Left ventricle myocardium inferior (tissue), 1 donor: ENCODE measurements at places on chromosomes 6 and 20.

GRCh38 chr6:169990095-169991030 is 238.9 kb downstream of the ERMARD start:
- no peak for DNase-seq

- no peak for DNase-seq
Measured at GRCh38 chr6:132648356-132648755, 10.6 kb downstream of the TAAR1 start.

DNA sequence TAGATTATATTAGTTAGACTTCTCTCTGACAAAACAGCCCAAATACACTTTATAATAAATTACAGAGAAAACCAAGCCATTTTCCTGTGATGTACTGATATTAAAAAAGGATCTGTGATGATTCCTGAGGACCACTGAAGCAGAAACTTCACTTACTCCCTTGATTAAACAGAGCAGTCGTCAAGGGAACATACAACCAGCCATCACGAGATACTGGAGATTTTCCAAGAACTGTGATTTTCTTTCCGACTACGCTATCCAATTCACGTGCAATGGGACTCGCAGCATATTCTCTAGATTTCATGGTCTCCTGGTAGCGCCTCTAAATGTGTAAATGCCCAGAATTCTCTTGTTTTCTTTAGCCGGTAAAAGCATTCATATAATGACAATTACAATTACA is 377.4 kb downstream of the PHF3 start:
- DNase-seq = no peak

DNA sequence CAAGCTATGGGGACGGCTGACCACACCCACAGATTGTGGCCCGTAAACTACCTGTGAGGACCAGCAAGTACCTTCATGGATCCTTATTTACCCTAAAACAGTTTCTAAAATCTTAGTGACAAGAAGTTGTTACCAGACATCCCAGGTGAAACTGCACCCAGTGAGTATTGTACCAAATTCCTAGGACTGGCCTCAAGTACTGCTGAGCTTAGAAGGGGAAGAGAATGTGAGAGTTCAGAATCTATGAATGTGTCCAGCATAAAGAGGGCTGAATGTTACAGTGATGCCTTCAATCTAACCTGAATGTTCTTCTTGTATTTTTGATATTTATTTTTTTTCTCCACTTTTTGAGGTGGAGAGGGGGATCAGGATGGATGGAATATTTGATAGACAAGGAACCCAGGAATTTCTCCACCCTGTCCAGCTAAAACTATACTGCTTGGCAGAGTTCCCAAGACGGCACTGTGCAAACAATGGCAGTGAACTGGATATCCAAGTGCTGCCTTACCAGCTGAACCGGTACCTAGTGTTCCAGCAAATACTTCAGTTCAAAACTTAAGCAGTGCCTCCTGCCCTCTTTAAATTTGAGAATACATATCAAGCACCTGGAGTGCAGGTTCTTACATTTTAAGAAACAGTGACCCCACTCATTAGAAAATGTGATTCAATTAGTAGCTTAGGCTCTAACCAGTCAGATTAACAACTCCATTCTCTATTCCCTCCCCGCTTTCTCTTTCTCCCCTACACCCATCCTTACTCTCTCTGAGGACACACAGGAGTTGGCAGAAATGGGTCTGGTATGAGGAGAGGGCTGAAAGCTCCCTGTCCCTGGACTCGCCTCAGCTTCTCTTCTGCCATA is 427.3 kb upstream of the FLRT3 start:
- no peak for DNase-seq

DNA sequence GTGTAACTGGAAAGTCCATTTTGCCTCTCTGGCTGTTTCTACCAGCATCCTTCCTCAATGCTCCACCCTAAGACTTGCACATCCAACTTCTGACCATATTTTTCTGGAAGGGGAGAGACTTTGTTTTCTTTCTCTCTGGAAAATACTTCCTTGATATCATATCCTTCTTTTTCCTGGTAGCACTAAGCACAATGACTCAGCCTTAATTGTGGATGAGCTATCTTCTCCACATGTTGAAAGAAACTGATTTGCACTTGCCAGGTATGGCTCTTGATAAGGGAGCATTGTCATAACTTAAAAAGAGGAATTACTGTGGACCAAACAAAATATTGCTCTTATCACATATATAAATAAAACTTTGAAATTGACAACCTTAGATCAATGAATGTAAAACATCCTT is 30.1 kb upstream of the IBTK start:
- DNase-seq = no peak

DNA sequence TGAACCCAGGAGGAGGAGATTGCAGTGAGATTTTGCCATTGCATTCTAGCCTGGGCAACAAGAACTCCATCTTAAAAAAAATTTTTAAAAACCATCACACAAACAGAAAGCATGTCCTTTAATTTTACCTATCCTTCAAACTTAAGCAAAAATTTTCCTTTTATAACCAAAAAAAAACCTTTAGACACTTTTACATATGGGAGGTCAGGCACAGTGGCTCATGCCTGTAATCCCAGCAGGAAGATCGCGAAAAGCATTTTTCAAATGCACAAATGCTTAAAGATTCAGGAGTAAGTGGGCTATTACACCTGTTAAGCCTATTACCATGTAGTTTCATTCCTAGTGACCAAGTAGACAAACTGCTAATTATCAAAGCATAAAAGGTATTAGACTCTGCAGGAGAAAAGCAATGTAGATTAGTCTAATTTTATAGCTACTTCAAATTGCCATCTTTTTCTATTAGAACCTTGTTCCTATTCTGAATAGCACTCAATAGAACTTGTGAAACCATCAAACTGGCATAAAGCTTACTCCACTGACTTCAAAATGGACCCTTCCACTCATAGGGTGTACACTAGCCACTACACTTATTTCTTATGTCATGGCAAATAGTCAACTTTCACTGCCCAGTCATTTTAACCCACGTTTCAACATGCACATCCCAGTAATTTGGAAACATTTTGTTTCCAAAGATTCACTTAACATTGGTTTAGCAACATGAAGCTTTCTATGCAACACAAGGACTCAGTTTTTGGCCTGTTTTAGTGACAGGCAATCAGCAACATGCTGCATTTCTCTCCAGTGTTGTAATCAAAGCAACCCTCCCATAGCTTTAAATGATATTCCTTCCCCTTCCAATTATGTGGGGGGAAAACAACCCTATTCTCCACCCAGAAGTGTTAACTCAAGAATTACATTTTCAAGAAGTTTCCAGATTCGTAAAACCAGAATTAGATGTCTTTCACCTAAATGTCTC is 4.0 kb downstream of the EEF1A1 start:
- DNase-seq = no peak

DNA sequence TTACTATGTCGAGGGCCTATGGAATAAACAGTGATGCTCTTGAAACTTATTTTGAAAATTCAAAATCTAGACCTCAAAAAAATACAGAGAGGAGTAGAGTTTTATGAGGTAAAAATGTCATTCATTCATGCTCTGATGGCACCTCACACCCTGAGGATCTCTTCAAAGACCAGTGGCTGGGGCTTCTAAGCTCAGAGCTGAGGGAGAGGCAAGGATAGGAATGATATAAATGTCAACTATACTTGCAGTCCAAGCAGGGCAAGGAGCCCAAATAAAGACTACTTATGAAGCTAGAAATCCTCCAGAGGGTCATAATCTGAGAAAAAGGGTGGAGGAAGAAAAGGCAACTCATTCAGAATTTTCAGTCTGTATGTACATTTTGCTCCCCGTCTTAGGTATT is 136.7 kb upstream of the CARMIL1 start:
- DNase-seq = no peak

GRCh38 chr20:46127396-46128010 is 9.4 kb downstream of the CD40 start:
- DNase-seq = no peak

- DNase-seq = no peak
Measured at GRCh38 chr20:49646126-49646525, 67.6 kb downstream of the B4GALT5 start.

DNA sequence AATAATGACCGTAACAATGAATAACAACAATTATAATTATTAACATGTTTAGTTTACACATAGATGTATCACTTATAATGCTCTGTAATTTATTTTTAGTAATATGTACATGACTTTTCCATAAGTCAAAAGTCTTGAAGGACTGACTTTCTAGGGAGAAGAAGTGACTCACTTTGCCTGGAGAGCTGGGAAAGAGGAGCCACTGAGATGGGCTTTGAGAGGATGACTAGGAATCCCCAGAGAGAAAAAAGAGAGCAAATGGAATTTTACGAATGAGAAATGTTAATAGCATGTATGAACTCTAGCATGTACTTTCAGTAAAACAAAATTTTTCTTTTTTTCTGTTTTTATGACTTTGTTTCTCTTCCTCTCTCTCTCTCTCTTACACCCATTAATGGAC is 67.8 kb upstream of the RALY start:
- no peak for DNase-seq

DNA sequence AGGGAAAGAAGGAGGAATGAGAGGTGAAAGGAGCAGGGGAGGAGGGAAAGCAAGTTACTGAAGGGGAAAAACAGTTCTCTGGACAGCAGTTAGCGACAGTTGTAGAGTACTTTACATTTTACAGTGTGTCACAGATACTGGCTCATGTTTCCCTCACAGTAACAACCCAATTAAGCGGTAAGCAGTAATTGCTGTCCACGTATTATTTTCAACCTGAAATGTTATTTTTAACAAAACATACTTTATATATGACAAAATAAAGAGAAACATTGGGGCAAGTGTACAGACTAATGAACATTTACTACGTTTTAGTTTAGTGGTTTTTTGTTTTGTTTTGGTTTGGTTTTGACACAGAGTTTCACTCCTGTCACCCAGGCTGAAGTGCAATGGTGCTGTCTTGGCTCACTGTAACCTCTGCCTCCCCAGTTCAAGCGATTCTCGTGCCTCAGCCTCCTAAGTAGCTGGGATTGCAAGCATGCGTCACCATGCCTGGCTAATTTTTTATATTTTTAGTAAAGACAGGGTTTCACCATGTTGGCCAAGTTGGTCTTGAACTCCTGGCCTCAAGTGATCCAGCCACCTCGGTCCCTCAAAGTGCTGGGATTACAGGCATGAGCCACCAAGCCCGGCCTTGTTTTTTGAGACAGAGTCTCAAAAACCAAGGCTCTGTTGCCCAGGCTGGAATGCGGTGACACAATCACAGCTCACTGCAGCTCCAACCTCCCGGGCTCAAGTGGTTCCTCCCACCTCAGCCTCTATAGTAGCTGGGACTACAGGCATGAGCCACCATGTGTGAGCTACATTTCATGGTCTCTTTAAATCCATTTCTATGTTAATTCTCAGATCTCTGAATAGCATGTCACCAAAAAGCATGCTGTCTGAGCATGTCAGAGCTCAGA is 22.6 kb upstream of the BTN3A2 start:
- no peak for DNase-seq

DNA sequence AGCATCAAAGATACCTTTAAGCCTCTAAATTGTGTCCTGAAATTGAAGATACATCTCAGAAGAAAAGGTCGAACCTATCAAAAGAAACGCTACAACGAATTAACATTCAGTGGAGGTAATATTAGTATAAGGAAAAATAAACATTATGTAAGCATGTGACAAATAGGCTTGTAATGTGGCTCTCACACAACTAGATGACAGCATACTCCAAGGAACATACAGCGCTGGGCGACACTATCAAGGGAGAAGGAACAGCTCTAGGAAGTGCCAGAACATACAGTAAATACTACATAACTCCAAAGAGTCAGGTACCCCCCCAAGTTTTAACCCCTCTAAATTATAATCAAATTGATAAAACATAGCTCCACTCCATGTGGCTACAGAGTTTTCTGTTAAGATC is 103.5 kb downstream of the LAMP5 start:
- no peak for DNase-seq

- DNase-seq = no peak
Measured at GRCh38 chr6:143098054-143098671, 37.5 kb downstream of the AIG1 start.

- no peak for DNase-seq
Measured at GRCh38 chr6:79269877-79270276, 35.4 kb upstream of the HMGN3 start.

DNA sequence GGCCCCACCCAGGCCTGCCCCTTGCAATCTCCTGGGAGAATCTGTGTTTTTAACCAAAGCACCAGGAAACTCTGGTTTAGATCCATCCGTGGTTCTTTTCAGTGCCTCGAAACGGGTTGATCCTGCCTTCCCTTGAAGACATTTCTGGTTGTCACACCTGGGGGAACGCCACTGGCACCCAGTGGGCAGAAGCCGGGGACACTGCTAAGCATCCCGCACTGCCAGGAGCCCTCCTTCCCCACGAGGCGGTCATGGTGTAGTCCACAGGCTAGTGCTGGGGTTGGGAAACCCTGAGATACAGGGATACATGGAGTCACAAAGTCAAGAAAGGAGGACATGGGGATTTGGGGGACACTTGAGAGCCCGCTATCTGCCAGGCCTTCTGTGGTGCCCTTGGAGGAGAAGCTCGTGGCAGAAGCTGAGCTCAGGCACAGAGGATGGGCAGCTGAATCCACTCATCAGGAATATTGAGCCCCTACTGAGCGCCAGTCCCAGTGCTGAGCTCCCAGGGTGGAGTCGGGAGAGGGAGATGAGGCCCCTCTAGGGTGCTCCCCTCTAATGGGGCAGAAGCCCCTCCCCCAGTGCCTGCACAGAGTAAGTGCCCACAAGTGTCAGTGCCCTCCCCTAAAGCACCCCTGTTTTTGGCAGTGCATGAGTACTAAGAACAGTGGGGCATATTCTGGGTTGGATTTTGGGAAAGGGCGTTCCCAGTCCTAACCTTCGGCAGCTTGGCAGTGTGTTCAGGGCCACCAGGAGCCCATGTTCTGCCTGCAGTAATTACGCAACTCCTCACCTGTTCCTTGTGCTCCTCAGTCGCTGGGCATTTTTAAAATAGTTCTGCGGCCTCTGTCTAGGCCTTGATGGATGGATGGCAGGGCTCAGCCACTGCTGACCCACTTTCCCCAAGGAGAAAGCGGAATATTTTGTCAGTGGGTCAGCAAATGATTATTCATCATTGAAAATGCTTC is 25.6 kb upstream of the PHACTR3 start:
- no peak for DNase-seq

DNA sequence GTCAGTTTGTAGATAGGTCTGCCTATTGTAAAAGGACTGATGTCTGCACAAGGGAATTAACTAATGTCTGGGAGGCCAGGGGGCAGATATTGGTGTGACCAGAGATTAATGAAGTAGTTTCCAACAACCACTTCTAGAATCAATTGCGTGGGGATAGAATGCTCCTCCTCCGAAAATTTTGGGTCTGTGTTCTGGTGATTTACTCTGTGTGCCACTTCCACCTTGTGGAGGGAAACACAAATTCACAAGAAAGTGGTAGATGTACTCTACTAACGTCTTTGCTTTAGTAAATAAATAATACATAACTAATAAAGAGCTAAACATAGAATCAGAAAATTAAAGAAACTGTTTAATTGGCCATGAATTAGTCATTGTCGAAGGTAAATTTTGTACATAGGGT is 25.5 kb downstream of the TMEM14A start:
- DNase-seq = no peak

- no peak for DNase-seq
Measured at GRCh38 chr6:109096208-109096607, 901 bp downstream of the CEP57L1 start.

- no peak for DNase-seq
Measured at GRCh38 chr20:3760655-3761348, 6.8 kb downstream of the ADISSP start.

GRCh38 chr6:68638230-68638900 is 3.3 kb downstream of the ADGRB3 start:
- DNase-seq = peak; percentile 26

GRCh38 chr6:11025921-11026635 is 18.0 kb downstream of the ELOVL2 start:
- DNase-seq = no peak

- DNase-seq = no peak
Measured at GRCh38 chr6:100116411-100117194, 122.6 kb upstream of the MCHR2 start.
